Mesendoderm (in vitro differentiated cells): ENCODE measurements at places on chromosomes 6 and 20.

DNA sequence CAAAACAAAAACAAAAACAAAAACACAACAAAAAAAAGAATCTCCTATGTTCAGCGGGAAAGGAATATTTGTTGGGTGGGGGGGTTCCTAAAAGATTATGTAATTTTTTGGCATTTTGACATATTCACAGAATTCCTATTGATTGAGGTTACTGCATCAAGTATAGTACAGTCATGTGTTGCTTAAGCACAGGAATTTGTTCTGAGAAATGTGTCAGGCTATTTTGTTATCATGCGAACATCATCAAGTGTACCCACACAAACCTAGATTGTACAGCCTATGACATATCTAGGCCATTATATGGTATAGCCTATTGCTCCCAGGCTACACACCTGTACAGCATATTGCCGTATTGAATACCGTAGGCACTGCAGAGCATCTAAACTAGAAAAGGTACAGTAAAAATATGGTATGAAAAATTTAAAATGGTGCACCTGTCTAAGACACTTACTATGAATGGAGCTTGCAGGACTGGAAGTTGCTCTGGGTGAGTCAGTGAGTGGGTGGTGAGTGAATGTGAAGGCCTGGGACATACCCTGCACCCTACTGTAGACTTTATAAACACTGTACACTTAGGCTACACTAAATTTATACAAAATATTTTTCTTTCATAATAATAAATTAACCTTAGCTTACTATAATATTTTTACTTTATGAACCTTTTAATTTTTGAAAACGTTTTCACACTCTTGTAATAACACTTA is 110.6 kb downstream of the CDKAL1 start:
- no peaks in the 10 kb centered on the region for H3K27me3 ChIP-seq
- no peaks in the 10 kb centered on the region for H3K36me3 ChIP-seq
- peaks cover 1% of the 10 kb centered on the region for H3K4me1 ChIP-seq
- no peak for DNase-seq
- no peak overlapping the region for H3K27ac ChIP-seq
- H3K4me3 ChIP-seq, result no peak overlapping the region

GRCh38 chr20:48070991-48071652 is 285.8 kb upstream of the SULF2 start:
- no peak overlapping the region for H3K27ac ChIP-seq
- no peaks in the 10 kb centered on the region for H3K4me1 ChIP-seq
- H3K36me3 ChIP-seq, result no peaks in the 10 kb centered on the region
- no peaks in the 10 kb centered on the region for H3K27me3 ChIP-seq
- H3K4me3 ChIP-seq, result no peak overlapping the region

DNA sequence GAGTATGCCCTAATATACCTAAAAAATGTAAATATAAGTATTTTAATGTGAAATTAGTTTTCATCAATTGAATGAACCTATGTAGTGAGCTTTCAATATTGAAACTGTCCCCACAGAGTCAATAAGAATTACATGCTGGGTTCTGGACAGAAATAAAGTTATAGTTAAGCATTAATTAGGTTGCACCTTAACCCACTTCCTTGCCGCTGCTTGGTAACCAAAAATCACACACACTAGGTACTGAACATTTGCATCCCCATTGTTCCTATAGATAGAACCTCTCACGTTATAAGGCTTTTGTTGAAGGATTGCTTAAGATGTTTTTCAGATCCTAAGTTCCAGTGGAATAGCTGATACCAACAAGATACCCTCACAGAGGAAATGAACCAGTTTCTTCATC is 237.1 kb upstream of the OPRM1 start:
- no peak overlapping the region for H3K27ac ChIP-seq
- H3K27me3 ChIP-seq, result no peaks in the 10 kb centered on the region
- no peak for DNase-seq
- no peaks in the 10 kb centered on the region for H3K4me1 ChIP-seq

- no peaks in the 10 kb centered on the region for H3K4me1 ChIP-seq
- H3K36me3 ChIP-seq, result no peaks in the 10 kb centered on the region
- no peak overlapping the region for H3K4me3 ChIP-seq
- H3K27me3 ChIP-seq, result no peaks in the 10 kb centered on the region
- H3K27ac ChIP-seq, result no peak overlapping the region
Measured at GRCh38 chr6:133613211-133613610, 275.7 kb upstream of the TCF21 start.

GRCh38 chr6:168216751-168217191 is 102.8 kb downstream of the DACT2 start:
- no peak overlapping the region for H3K27ac ChIP-seq
- no peaks in the 10 kb centered on the region for H3K36me3 ChIP-seq
- H3K4me3 ChIP-seq, result no peak overlapping the region
- H3K27me3 ChIP-seq, result no peaks in the 10 kb centered on the region
- H3K4me1 ChIP-seq, result no peaks in the 10 kb centered on the region
